Pulmonary artery endothelial cell (primary cell): ENCODE measurements at places on chromosomes 7 and 10.

- DNase-seq, result no peak
These were observed 530.2 kb downstream of the GATA3 start for GRCh38 chr10:8584666-8585065.

DNA sequence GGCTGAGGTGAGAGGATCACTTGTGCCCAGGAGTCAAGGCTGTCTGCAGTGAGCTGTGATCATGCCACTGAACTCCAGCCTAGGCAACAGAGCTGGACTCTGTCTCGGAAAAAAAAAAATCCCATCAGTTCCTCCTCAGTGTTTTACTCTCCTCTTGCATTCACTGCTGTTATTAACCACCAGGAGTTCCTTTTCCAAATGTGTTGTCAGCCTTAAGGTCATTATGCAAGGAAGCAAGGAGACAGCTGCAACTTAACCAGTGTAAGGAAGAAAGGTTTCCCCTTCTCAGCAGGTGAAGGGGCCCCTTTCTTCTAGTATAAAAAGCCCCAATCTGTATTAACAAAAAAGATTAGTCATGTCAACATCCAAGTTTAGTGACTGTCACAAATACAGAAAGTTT, 86.6 kb upstream of the LEP start:
- no peak for DNase-seq

DNA sequence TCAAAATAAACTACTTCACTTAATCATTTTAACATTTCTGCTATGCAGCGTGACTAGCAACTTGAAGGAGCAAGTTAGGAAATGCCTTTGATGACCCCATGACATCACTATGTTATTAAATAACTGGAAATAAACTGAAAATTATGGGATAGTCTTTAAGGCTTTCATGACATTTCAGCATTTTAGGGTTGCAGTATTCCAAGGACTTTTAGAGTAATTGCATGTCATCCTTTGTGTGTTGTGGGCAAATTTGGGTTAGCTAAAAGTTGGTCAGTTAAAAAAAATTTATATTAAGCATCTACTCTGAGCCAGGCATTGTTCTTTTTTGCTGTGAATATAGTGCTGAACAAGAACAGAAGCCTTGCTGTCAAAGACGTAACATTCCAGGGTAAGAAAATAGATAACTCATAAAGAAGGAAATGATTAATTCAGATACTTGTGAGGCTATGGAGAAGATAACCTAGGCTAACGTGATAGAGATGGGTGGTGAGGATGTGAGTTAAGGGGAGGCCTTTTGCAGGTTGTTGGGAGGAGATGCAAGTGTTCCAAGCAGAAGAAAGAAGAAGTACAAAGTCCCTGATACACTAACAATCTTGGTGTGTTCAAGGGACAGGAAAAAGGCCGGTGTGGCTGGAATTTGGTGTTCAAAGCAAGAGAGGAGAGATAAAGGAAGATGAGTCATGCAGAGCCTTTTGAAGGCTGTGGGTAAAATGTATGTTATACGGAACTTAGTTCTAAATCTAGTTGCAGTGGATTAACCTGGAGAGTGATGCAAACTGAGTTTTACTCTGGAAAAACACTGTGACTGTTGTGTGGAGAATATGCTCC, 610.2 kb downstream of the AUTS2 start:
- no peak for DNase-seq

DNA sequence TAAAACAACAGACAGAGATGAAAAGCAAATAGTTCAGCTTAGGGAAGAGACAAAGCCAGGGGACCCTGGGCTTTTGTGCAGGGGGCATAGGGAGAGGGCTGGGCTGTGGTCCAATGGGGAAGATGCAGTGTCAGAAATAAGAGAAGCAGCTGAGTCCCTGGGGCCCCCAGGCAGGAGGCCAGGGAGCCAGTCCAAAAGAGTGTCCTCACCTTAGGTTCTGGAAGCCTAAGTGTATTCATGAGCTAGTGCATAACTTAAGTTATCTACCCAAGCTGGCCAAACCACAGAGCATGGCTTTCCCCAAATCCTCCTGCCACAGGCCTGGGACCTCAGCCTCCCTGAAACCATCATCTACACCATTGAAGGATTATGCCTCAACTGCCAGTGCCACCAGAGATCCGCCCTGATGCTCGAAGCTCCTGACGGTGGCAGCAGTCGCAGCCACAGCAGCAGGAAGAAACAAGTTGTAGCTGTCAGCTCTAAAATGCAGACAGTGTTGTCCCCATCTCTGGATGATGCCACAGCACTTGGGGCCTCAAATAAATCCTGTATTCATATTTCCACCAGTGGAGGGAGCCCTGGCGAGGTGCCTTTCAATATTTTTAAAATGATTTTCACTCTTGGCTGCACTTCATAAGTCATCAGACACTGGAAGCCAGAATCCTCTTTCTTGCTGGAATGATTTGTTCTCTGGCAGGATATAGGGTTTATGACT, 574.6 kb downstream of the GRID1 start:
- no peak for DNase-seq

DNA sequence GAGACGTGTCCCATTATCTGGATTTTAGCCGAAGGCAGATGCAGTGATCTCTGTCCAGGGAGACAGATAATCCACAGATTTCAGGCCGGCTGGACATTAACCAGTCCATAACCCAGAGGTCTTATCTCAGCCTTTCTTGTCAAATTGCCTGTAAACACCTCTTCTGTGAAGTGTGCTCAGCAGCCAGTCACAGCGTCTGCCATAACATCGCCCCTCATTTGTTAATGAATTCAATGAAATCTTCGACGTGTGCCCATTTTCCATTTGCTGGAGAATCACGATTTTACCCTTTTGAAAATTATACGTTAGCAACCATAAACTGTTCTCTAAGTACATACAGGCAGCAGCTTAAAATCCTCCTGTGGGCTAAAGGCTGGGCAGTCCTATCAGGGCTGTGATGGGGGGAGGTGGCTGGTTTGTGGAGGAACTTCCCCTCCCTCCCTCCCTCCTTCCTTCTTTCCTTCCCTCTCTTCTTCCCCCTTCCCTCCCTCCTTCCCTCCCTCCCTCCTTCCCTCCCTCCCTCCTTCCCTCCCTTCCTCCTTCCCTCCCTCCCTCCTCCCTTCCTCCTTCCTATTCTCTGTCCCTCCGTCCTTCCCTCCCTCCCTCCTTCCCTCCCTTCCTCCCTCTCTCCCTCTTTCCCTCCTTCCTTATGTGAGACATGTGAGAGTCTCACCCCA, 26.6 kb upstream of the FAM20C start:
- DNase-seq, result no peak
